GM10248 (cell line): ENCODE measurements at places on chromosomes 16 and 17.

DNA sequence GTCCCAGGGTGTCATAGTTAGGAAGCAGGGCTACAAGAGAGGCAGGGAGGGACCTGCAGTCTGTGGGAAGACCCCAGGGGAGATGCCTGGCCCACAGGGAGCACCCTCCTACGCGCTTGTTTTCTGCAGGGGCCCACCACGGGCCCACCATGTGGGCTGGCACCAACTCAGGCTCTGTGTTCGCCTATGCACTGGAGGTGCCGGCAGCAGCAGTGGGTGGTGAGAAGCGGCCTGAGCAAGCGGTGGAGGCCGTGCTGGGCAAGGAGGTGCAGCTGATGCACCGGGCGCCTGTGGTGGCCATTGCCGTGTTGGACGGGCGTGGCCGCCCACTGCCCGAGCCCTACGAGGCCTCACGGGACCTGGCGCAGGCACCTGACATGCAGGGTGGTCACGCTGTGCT, 15.0 kb downstream of the LLGL1 start:
- no peak for DNase-seq

DNA sequence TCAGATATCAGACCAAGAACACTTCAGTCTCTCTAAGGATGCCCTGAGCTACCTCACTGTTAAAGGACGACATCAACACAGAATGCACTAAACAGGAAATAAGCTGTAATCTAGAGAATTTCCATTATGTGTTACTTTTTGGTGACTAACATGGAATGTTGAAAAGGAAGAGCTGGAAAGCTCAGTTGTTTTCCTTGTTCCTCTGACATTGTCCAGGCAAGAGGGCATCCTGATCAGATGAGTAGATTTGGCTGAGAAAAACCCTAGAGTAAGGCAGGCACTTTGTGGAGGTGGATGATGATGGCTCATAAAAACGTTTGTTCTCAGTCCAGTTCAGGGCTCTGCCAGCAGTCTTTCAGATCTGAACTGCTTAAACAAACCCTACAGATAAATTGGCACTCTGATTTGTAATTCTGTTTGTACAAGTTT, 34.0 kb downstream of the DGKE start:
- DNase-seq = no peak

GRCh38 chr17:5035315-5035714, at the start of gene SLC52A1:
TSS of gene SLC52A1 (minus strand) at chr17:5035426. CDS start at chr17:5034606, 820 bp downstream.
- no peak for DNase-seq

GRCh38 chr16:85332175-85332574, 219.9 kb upstream of the CIBAR2 start:
- no peak for DNase-seq

DNA sequence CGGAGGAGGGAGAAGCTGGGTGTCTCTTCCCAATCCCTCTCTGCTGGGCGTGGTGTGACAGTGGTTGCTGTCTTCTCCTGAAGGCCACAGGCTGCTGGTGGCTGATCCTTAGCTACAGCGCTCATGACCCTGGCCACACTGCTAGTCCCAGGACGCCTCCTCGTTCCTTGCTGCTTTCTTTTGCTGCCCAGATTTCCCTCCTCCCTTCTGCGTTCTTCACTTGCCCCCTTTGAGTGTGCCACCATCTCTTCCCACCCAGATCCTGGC, 90.1 kb downstream of the MRC2 start:
- DNase-seq = no peak

DNA sequence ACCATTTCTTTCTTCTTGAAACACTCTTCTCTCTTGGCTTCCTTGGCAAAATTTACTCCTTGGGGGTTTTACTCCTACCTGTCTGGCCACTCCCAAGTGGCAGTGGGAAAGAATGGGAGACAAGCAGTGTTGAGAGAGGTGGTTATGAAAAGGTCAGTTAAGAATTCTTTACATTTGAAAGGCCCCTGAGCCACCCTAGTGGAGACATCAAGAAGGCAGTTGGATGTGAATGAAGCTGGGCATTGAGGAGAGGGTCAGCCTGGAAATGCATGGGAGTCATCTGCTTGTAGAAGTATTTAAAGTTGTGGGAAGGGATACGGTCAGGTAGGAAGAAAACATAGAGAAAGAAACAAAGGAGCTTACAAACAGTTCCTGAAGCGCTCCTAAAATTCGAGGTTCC, 42.3 kb upstream of the CCNF start:
- no peak for DNase-seq

- no peak for DNase-seq
Measured at GRCh38 chr16:56995136-56995805, 5.9 kb downstream of the NLRC5 start.

DNA sequence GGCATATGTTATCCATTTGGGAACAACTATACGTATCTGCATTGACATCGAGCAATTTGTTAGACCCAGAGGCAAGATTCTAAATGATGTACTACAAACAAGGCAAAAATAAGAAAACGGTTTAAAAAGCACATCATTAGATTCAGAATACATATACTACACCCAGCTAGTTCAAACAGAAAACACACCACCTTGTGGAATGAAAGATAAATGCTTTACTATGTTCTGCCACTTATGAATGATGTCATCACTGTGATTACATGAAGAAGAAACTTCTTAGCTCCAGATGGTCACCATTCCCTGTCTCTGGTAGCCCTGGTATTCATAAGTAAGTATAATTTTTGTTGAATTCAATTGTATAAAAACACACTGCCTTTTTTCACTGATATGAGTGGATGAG, 7.8 kb downstream of the NACA2 start:
- peak; percentile 34 for DNase-seq

GRCh38 chr17:32314636-32315035, 27.3 kb downstream of the C17orf75 start:
- no peak for DNase-seq

GRCh38 chr16:46757339-46758050, 9.4 kb upstream of the MYLK3 start:
- no peak for DNase-seq

DNA sequence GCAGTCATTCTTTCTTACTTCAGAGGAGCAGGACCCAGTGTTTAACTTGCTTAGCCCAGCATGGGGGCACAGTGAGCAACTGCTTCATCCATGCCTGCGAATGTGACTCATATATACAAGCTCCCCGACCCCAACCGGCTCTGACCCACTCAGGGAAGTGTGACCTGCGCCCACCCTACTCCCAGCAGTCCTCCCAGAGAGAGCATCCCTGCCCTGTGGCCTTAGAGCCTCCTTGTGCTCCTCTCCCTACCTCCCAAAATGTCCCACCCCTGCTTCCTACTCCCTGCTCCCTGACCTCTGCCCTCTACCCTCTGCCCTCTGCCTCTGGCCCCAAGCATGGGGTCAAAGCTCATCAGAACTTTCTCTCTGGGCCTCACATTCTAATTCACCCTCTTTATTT, 46.9 kb upstream of the DLX4 start:
- no peak for DNase-seq

DNA sequence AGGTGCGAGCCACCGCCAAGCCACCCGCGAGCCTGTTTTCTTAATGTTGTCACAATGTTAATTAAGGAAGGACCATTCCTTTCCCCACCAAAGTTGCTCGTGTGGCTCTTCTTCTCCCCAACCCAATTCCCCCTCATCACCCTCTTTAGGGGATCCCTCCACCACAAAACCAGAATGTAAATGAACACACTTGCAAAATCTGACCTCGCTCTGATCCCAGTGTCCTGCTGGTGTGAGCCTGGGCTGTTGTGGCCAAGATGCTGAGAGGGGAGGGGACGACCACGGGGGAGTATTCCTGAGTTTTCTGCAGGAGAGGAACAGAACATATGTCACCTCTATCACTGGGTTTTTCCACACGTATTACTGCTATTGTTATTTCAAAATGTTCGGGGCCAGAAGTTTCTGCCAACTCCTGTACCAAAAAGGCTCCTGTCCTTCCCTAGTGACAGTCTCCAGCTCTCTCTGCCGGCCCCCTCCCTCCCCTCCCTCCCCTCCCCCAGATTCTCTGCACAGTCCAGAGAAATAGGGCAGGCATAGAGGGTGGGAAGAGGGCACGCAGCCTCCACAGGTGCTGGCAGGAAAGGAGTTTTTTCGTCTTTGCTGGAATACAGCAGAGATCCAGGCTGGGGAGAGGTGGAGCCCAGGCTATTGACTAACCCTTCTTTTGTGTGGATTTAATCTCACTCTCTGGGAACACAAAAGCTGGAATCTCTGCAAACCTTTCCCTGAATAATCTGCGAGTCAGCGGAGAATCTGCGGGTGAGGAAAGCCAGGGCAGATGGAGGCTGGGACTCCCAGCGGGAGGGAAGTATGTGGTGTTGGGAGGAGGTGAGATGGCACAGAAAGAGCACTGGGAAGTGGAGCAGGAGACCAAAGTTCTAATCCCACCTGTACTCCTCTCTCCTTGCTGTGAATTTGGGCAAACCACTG, 4.5 kb upstream of the CA4 start:
- no peak for DNase-seq

DNA sequence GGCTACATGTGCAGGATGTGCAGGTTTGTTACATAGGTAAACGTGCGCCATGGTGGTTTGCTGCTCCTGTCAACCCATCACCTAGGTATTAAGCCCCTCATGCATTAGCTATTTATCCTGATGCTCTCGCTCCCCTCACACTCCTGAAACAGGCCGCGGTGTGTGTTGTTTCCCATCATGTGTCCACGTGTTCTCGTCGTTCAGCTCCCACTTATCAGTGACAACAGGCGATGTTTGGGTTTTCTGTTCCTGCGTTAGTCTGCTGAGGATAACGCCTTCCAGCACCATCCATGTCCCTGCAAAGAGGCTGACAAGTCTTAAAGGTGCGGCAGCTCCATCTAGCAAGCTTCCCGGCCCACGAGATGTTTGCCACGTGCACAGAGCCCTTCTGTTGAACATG, 175.1 kb downstream of the FOXL1 start:
- DNase-seq = no peak

DNA sequence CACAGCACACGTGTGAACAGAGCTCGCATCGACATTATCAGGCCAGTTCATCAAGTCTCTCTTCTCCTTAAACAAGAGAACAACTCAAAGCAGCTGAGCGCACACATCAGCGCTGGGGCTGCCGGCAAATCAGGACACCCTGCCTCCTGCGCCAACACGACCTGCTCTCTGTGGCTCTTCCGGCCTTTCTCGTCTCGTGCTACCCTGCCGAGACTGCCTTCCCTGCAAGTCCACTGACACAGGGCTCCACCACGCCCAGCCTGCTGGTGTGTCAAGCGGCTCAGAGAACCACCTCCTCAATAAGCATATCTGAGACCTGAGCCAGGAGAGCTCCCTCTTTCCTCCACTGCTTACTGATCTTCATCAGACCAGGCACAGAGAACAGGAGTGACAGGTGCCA, 96.9 kb downstream of the ZNF778 start:
- DNase-seq = no peak

DNA sequence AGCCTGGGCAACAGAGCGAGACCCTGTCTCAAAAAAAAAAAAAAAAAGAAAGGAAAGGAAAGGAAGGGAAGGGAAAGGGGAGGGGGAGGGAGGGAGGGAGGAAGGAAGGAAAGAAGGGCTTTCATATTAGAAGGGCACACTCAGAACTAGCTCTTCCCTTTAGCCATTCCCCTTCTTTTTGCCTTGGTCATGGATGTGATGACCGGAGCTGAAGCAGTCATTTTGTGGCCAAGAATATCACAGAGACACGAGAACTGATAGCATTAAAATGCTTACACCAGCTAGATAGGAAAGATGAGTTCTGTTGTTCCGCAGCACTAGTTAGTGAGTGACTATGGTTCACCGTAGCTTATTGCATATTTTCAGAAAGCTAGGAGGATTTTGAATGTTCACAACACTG, 32.8 kb upstream of the TNRC6A start:
- DNase-seq = no peak

GRCh38 chr16:81752225-81752875, 26.7 kb upstream of the PLCG2 start:
- DNase-seq = peak; percentile 84

- DNase-seq = no peak
Measured at GRCh38 chr16:77234611-77235010, 35.4 kb downstream of the SYCE1L start.
